ENCODE measurements at places on chromosomes 4 and X.

DNA sequence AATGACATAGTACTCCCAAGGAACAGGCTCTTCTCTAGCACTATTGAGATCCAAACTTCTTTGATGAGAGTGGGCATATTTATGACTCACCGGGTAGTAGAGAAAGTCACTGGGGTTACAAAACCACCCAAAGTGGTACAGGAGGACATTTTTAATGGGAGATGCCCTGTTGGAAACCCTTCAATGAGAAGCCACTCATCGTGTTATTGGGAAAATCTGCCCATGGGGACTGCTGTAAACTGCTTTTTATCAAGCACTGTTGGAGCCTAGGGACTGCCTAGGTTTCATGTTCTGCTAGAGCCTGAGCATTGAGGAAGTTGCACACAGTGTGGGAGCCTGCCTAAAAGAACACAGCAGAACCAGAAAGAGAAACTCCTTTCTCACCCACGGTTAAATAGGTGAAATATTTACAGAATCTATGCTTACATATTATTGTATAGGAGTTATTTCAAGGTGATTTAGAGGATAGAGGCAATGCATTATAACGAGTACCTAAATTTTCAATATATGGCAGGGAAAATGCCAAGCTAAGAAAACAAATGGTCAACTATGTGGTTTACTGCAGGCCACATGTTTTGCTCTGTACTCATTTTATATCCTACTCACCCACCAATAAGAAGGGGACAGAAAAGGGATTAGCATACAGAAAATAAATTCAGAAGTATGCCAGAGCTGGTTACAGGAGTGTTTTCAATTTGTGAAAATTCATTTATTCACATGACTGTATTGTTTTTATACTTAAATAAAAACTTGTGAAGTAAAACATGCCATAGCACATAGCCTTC lies 559.1 kb downstream of the FSTL5 start:
- no peak for DNase-seq

- DNase-seq: peak; percentile 60
Measured at GRCh38 chr4:87219632-87220093, 755 bp downstream of the KLHL8 start.

GRCh38 chrX:2533424-2533823 lies 32.6 kb upstream of the DHRSX start:
- DNase-seq: no peak

- DNase-seq: no peak
Measured at GRCh38 chr4:117700111-117700892, 334.0 kb upstream of the NDST3 start.

DNA sequence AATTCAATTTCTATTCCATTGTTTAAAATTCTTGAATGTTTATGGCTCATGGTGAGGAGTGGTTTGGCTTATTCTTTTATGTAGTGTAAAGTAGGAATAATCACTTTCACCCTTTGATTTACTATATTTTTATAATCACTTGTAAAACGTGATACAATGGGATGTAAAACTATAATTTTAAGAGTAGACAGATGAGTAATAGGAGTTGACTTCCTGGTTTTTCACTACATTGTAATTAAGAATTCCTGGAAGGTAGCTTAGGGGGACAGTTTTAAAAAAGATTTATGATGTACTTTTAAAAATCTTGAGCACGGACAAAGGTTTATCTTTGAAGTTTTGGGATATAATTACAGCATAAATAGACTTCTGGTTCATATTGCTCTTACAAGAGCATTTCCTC lies 65.3 kb downstream of the PDGFC start:
- no peak for DNase-seq

DNA sequence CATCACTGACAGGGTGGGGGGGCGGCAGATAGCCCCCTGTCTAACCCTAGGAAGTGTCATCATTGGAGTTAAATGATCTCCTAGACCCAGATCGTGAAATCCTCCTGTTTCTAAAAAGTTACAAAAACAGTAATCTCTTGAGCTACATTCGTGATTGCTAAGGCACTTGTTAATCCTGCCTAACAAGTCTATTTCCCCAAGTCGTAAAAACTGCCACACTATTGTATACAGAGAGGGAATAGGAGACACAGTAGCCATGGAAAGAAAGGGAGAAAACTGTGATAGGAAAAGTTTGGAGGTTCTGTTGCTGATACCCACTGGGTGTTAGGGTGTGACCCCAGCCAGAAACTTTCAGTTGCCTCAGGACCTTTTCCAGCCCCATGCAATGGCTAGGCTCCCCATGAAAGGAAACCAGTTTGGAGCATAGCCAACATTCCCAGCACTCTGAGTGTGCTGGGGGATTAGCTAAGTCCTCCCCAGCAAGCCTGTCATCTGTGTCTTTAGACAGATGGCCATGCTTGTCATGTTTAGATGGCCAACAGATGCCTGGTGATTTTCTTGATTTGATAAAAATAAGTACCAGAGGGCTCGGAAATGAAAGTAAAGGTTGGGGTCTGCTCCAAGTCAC lies 63.3 kb upstream of the ANXA10 start:
- no peak for DNase-seq

- no peak for DNase-seq
Measured at GRCh38 chr4:121510341-121510874, 129.6 kb upstream of the QRFPR start.

DNA sequence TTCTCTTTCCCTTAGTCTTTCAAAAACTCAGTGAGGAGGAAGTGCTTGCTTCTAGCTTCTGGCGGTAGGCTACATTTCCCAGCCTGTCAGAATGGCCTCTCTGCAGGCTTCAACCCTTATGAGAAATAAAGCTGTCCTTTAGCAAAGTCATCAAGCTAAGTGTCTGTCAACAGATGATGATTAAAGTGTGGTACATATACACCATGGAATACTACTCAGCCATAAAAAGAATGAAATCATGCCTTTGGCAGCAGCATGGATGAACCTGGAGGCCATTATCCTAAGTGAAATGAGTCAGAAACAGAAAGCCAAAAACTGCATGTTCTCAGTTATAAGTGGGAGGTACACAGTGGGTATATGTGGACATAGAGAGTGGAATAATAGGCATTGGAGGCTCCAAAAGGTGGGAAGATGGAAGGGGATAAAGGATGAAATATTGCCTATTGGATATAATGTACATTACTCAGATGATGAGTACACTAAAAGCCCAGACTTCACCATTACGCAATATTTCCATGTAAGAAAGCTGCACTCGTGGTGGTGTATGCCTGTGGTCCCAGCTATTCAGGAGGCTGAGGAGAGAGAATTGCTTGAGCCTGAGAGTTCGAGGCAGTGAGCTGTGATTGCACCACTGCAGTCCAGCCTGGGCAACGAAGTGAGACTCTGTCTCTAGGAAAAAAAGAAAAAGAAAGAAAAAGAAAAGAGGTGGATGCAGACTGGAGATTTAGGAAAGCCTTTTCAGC lies 7.9 kb downstream of the TRIM2 start:
- no peak for DNase-seq
